ENCODE measurements at places on chromosomes 11 and 22. TPM values are rescaled to one million over a fixed set of nuclear protein-coding genes. Genes with fewer than 3 reads are reported as not detected.

DNA sequence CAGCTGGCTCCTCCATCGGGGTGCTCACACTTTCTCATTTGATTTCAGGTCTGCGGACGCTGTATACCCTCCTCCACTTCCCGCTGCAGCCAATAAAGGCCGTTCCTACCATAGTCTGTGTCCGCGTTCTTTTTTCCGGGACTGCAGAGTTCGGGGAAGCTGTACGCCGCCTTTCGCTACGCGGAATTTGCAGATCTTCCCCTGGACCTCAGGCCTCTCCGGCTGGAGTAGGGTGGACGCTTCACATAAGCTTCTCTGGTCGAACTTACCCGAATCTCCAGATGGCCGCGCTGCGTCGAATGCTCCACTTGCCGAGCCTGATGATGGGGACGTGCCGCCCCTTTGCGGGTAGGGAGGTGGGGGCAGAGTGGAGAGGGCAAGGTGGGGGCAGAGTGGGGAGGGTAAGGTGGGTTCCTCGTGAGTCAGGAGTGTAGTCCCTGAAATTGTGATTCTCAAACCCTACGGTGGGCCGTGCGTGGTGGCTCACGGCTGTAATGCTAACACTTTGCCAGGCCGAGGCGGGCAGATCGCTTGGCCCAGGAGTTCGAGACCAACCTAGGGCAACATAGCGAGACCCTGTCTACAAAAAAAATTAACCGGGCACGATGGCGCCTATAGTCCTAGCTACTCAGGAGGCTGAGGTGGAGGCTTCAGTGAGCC lies 617 bp downstream of the CSKMT start:
- no peak for DNase-seq

GRCh38 chr11:18013790-18014507 lies 1.1 kb upstream of the SERGEF start:
- no peak for DNase-seq

DNA sequence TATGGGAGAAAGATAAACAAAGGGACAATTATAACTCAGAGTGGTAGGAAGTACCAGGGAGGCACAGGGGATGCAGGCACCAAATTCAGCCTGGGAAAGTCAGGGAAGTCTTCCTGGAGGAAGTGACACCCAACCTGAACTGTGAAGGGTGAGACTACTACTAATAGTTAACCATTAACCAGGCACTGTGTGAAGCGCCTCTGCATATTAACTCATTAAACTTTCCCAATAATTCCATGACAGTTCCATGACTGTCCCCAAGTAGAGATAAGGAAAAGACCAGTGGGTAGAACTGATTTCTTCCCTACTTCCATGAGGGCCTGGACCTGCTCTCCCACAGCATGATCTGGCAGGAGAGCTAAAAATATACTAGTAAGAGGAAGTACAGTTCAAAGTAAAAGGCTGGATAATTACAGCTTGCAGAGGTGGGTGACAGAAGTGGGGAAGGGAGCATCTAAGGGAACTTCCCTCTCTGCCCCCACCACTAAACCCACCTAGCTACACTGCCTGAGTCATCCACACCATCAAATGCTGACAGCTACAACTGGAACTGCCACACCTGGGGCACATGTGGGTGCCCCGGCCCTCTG lies 4.7 kb upstream of the AP1B1 start:
- DNase-seq: no peak

- no peak for DNase-seq
Observed at GRCh38 chr11:112270551-112271180, 10.0 kb upstream of the PLET1 start.

GRCh38 chr11:116823031-116823843 lies at the start of gene APOA4:
Gene APOA4, minus strand, starts transcription at chr11:116823304. Its CDS starts 113 bp downstream, at chr11:116823191.
- no peak for DNase-seq

- DNase-seq: no peak
Observed at GRCh38 chr22:25366876-25367466, 147.5 kb downstream of the CRYBB2 start.

- no peak for DNase-seq
Observed at GRCh38 chr11:46991391-46991790, 54.8 kb downstream of the CSTPP1 start.

- DNase-seq: no peak
Observed at GRCh38 chr11:116333001-116333535, 439.7 kb downstream of the BUD13 start.

GRCh38 chr11:115321605-115322289 lies 182.5 kb downstream of the CADM1 start:
- no peak for DNase-seq

DNA sequence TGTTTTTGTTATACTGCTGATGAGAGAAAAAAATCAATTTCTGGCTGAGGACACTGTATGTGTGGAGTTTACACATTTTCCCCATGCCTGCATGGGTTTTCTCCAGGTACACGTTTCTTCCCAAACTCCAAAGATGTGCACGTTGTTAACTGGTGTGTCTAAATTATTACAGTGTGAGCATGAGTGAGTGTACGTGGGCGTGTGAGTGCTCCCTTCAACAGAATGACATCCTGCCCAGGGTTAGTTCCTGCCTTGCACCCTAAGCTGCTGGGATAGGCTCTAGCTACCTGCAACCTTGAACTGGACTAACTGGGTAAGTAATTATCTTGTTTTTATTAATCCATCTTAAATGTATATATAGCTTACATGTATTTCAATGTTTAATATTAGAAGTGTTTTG lies 5.5 kb downstream of the NPAT start:
- DNase-seq: no peak

DNA sequence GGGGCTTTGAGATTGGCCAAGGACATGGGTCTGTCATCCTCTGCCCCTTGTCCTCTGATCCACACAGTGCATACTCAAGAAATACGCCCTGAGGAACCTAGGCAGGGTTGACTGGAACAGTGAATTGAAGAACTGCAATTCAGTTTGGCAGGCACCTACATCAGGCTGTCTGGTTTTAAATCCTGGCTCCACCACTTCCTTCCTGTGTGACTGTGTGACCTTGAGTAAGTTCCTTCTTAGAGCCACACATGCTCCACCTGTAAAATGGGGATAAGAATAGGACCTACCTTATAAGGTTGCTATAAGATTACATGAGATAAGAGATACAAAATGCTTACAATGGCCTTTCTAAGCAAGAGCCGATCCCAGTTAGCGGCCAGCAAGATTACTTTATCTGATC lies 15.8 kb upstream of the TCF20 start:
- no peak for DNase-seq

DNA sequence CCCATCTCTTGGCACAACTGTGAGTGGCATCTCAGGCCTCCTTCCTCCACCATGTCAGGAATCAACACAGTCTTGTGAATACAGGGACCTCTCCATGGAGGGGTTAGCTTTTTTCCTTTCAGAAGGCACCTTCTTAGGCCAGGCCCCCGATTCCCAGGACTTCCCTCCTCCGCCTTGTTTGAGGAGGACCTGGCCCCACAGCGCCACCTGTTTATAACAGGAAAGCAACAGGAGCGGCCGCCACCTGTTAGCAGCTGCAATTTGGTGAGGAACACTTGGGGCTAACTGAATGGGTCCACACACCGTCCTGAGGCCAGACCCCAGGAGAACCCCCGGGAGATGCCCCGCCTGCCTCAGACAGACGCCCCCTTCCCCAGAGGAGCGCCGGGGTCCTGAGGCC lies 3.8 kb upstream of the PKP3 start:
- DNase-seq: no peak

DNA sequence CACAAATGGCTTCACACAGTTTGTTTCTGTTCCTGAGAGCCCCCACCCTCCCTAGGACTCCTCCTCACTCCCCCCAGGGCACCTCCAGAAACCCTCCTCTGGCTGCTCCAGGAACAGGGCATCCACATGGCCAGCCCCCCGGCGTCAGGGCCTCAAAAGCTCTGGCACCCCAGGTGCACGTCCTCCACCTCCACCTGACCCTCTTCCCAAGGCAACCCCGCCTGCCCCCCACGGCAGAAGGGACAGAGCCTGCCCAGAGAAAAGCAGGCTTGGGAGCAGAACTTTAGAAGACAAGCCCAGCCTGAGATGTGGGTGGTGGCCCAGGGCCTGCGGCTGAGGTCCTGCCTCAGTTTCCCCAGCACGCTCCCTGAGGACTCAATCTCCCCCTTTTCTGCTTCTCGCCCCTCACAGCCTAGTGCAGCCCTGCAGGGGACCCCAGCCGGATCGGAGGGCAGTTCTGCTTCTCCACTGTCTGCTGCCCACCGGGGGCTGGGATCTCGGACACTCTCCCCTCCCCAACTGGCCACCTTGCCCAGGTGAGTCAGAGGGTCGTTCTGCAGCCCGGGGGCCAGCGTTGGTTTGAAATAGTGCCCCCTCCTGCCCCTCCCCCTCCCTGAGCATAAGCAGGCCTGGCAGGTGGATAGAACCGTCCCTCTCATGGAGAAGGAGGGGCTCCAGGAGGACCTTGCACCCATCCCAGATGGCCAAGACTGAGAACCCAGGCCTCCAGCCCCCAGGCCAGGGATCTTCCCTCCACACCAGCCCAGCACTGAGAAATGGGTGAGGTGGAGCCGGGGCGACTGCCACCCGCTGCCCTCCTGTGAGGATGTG lies 2.4 kb upstream of the TRABD start:
- no peak for DNase-seq

DNA sequence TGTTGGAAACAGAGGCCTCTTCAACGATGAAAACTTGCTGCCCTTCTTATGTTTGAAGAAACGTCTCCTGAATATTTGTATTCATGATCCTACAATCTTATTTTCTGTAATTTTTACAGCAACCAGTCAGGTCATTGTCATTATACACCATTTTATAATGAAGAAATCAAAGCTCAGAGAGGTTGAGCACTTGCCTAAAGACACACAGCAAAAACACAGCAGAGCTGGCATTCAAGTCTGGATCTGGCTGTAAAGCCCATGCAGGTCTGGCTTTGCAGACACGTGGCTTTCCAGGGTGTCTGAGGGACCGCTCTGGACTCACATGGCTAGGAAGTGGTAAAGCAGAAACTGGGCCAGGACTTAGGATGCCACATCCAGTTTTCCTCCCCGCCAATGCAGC lies 15.8 kb upstream of the ALX4 start:
- DNase-seq: no peak

DNA sequence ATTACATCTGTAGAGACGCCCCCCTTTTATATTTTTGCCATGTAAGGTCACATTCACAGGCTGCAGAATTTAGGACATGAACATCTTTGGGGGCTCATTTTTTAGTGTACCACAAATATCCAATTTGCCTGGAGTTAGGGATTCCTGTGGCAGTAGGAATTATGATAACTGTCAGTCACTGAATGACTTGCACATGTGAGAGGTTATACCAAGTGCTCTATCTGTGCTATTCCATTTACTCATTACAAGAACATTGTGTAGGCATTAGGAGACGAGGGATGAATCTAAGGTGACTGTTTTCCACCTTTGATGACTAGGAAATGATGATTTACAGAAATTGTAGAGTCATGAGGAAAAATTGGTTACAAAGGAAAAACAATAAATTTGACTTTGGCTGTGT lies 79.3 kb downstream of the LIF start:
- DNase-seq: no peak

- no peak for DNase-seq
Observed at GRCh38 chr11:26929806-26930517, 64.0 kb upstream of the FIBIN start.

- no peak for DNase-seq
Observed at GRCh38 chr11:115501893-115502589, 2.2 kb downstream of the CADM1 start.

DNA sequence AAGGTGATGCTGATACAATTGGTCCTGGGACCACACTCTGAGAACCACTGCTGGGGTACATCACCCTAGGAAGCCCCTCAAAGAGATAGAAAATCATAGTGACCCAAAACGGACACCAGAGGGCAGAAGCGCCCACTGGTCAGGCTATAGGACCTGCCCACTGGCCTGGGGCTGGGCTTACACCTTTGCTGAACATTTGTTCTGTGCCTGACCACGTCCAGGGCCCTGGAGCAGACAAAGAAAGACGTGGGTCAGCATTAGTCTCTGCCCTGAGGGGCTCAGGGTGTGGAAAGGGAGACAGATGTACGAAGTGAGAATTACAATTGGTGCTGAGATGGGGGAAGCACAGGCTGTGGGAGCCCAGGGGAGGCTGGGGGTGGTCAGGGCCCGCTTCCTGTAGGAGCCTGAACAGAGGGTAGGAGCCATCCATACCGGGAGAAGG lies 14.4 kb upstream of the SERPINH1 start:
- DNase-seq: peak; percentile 70

- no peak for DNase-seq
Observed at GRCh38 chr11:134794192-134794591, 382.1 kb upstream of the B3GAT1 start.

GRCh38 chr22:42151924-42152635 lies 21.5 kb upstream of the CYP2D6 start:
- DNase-seq: no peak

GRCh38 chr11:107563702-107564101 lies 1.8 kb downstream of the ALKBH8 start:
- no peak for DNase-seq

- no peak for DNase-seq
Observed at GRCh38 chr22:39383841-39384625, 15.5 kb upstream of the TAB1 start.

- DNase-seq: no peak
Observed at GRCh38 chr11:86180423-86180822, 64.1 kb upstream of the EED start.

DNA sequence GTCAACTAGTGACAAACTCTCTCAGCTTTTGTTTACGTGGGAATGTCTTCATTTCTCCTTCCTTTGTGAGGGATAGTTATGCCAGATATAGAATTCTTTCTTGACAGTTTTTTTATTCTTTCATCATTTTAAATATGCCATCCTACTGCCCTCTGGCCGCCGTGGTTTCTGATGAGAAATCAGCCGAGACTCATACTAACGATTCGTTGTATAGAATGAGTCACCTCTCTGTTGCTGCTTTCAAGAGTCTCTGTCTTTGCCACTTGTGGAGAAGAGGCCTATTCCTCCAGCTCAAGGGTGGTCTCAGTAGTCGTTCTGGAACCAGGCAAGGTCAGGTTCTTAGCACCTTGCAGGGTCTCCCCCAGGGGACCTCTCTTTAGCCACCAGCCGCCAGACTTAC lies 8.0 kb downstream of the MYO7A start:
- DNase-seq: no peak

DNA sequence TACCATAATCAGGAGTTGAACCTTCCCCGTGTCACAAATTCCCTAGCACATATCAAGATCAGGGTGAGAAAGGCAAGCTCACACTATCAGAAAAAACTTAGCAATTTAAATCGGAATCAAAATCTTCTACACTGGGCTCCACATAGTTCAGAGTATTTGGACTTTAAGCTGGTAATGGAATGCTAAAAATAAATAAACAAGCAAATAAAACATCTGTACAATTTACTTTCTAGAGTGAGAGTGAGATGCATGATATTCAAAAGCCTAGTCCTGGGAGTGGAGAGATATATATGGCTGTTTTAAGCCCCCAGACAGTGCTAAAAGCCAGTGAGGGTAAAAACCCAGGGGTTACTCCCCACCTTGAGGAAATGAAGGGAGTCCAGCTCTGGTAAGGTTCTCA lies 380.6 kb downstream of the SOX6 start:
- DNase-seq: no peak

GRCh38 chr22:48536541-48537342 lies 1290.9 kb downstream of the BRD1 start:
- peak; percentile 32 for DNase-seq

The LRP4 gene
- polyA plus RNA-seq: 28.6 TPM

The CCDC157 gene
- 5.4 TPM for polyA plus RNA-seq

The MMP12 gene
- 4.2 TPM for polyA plus RNA-seq

The ME3 gene
- 36.0 TPM for polyA plus RNA-seq

The TPBGL gene
- 0.24 TPM for polyA plus RNA-seq

The ATF4 gene
- 309 TPM for polyA plus RNA-seq

The P2RX6 gene
- polyA plus RNA-seq: 1.1 TPM

The MOV10L1 gene
- 0.85 TPM for polyA plus RNA-seq

The PKP3 gene
- 5.5 TPM for polyA plus RNA-seq

The CBX6 gene
- 37.5 TPM for polyA plus RNA-seq

The MUC15 gene
- 3.7 TPM for polyA plus RNA-seq

All from right renal cortex interstitium (tissue), 3 donors.